ENCODE measurements at places on chromosomes 1 and 21.

GRCh38 chr1:25712299-25712970 is 87.6 kb upstream of the SELENON start:
- DNase-seq = no peak

DNA sequence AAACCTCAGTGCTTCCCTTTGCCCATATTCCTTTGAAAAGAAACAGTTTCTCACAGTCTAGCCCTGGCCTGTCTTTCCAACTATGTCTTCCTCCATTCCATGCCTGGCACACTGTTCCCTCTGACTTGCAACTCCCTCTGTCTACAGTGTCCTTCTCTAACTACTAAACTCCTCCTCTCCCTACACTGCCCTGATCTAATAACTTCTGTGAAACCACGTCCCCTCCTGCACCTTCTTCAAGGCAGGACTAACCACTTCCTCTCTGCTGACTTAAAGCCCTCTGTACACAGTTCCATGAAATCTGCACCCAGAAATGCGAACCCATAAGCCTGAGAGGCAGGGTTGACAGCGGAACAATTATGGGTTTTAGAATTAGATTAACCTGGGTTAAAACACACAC is 62.2 kb upstream of the ATP1B1 start:
- DNase-seq = no peak

- no peak for DNase-seq
Observed at GRCh38 chr1:80540149-80540548, 1260.6 kb upstream of the ADGRL2 start.

- DNase-seq = no peak
Observed at GRCh38 chr1:15799928-15800835, 7.3 kb downstream of the UQCRHL start.

DNA sequence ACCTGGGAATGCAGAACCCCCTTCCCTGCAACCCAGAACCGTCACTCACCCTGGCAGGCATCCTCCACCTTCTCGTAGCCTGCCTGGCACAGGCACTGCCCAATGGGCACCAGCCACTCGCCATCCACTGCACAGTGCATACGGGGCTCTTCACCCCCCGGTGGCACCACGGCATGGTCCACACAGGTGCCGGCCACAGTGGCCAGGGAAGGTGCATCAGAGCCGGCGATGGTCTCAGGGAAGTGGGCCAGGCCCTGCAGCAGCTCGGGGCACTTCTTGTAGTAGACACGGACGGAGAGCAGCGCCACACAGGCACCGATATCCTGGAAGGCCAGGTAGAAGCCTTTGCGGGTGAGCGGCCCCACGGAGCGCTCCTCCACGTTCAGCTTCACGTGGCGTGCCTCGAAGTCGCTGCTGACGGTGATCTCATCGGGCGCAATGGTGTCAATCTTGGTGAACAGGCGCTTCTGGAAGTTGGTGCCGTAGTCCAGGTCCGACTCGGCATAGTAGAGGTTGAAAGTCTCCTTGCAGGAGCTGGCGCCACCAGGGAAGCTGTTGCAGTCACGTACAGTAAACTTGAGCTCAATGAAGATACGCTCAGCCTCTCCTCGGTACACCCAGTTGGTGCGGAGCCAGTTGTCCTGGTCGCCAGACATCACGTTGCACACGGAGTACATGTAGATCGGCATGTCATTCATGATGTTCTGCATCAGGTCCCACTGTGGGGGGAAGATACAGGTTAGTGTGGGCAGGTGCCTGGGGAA is 7.4 kb downstream of the EPHA2 start:
- DNase-seq = no peak
